IMR-90 (cell line): ENCODE measurements at places on chromosomes 5 and 9. TPM values are rescaled to one million over a fixed set of nuclear protein-coding genes. Genes with fewer than 3 reads are reported as not detected.

DNA sequence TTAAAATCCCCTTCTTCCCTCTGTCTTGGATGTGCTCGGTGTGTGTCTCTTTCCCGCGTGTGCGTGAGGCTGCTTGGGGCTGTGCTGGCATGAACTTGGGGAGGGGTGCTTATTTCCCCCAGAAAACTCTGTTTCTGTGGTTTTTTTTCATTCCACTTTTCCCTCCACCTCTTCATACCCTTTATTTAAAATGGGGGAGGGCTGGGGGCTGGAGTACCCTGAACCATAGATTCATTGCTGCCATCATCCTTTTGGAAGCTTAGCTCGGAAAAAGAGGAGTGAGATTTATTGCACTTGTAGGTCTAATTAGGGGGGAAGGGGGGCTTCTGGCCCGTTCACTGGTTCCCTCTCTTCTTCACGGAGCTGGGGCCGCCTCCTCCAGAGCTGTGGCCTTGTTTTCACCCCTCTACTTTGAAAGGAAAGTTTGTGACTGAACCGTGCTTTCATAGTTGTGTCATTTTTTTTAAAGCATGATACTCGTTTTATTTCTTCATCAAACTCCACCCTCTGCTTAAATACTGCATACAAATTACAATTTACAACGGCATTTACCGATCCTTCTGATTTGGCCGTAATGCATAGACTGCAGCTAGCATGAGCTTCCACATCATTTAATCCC is 2.9 kb downstream of the NR2F1 start:
- peak; percentile 45 for DNase-seq

DNA sequence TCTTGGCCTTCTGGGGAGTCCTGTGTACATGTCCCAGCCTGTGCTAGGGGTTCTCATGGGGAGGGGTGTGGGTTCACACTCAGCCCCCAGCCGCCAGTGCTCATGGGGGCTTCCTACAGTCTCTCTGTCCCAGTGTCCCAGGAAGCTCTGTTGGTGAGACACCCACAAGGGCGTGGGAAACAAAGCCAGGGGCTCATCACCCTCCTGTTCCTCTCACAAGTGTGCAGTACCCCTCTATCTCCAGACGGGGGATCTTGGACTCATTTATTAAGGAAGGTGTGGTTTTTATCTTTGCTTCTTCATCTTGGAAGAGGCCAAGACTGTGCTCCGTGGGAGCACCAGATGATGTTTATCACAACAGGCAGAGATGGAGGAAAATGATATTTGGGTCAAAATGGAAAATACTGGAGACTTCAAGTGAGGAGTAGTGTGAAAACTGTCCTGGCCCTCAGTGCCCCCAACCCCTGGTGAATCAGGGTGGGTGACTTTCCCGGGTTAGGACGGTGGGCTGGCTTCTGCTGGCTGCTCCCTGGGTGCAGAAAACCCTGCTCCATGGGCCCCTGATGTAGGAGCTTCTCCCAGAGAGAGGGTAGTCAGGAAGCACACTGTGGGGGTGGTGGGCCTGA is 15.2 kb downstream of the TMEM171 start:
- peak; percentile 42 for DNase-seq

DNA sequence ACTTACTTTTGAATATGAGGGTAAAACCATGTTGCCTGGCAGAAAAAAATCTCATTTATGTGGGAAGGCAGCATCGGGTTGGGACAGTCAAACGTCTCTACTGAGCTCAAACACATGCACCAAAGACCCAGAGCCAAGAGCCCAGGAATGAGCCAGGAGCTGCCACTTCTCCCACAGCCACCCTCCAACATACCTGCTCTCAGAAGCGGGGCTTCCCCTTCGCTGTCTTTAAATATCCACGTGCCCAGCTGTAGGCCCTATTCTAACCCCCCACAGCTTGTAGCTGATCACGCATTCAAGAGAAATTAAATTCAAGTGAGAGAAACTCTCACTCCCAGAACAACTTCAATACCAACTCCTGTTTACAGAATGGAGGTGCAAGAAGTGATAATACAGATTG is 42.6 kb upstream of the MAP3K1 start:
- DNase-seq = no peak

DNA sequence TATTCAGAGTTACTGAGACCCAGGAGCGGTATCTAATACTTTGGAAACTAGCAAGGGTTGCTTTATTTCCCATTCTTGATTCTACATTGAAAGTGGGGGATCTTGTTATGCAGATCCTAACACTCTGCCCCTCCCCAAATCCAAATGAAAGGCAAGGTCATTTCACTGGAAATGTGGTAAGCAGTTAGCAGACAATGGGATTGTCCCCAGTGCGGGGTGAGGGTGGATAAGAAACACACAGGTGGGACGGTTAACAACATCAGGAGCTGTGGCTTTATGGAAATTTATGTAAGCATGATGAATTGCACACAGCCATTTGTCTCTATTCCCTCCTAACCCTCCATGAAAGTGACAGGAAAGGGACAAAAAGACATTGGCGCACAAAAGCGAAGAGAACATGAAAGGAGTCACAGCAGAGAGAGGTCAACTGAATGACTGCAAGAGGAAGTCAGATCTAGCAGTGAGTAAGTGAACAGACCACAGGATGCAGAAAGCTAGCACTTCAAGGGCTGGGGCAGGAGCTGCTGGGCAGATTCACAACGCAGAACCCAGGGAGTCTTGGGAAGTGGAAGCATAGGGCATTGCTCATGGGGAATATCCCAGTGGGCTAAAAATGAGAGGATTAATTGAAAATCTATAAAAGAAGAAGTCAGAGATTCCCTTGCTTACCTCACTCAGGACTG is 184.4 kb downstream of the HSD17B3 start:
- DNase-seq = no peak

DNA sequence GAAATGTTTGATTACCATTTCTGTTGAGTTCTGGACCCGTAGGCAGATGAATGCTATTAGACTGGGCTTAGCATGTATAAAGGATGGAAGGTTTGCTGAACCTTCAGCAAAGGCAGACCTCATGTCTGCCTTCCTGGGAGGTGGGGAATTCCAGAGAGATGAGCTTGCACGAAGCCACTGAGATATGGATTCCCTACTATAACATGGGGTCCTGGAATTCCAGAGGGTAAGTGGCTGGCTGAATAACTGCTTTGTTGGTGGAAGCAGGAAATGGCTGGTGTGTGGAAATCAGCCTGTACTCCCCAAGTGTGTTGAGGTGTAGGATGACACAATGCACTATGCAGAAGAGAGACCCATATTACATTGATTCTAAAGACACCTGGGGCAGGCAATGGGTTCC is 526.4 kb downstream of the CTNND2 start:
- no peak for DNase-seq

DNA sequence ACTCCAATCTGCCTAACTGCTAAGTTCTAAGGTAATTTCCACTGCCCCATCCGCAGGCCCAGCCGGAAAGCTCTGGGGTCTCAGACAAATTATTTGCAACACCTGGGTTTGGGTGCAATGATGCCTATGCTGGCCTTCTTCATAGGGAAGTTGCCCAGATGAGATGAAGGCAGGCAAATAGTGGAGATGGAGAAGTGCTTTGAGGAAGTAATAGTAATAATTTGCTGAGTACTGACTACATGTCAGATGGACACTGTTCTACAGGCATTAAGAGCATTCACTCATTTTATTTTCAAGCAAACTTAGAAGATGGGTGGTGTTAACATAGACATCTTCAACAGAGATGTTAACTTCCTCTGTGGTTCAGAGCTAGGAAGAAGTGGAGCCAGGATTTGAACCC is 3.8 kb downstream of the PCDH12 start:
- no peak for DNase-seq

DNA sequence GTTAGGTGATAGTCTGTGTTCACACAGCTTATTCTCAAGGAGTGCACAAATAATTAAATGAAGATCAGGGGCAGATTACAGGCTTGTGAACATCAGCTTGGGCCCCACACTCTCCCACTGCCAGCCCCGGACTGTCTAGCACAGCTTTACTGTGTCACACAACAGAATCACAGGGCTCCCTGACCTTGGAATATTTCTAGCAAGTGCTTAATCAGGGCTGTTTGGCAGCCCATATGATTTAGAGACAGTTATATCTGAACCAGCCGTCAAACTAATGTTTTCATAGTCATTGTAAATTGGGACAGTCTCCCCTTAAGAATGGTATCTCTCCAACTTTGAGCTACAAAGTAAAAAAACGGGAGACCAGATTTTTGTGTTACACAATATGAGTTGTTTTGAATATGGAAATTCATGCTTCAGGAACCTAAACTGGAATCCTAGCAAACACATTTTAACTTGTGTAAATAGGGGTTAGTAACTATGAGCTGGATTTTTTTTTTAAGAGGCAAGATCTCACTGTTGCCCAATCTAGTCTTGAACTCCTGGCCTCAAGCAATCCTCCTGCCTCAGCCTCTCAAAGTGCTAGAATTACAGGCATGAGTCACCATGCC is 517.6 kb downstream of the BNC2 start:
- DNase-seq = peak; percentile 67

DNA sequence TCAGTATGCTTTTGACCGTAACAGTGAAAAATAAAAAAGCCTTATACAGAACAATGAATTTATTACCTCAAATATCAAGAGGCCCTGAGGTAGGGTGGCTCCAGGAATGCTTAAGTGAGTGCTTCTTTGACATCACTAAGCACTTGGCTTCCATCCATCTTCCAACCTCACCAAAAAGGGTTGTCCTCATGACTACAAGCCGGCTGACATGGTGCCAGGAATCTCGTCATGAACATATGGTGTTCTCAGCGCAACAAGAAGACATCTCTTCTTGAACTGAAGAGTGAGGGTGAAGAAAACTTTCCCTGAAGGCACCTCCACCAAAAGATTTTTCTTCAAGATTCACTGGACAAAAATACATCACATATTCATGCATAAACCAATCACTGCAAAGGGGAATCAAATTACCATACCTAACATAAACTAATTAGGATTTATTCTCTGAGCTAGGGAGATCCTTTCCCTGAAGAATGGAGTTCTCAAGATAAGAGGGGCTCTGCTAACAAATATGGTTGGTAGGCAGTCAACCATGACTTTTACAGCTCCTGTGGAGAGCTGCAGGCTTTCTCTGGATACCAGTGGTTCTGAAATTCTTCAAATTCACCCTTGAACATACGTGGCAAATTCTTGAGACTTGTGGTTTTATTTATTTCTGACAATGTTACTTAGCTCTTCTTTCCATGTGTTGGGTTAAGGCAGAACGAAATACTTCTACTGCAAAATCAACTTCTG is 49.5 kb downstream of the AGXT2 start:
- peak; percentile 66 for DNase-seq

GRCh38 chr5:174745590-174746103 is 21.3 kb downstream of the MSX2 start:
- no peak for DNase-seq

DNA sequence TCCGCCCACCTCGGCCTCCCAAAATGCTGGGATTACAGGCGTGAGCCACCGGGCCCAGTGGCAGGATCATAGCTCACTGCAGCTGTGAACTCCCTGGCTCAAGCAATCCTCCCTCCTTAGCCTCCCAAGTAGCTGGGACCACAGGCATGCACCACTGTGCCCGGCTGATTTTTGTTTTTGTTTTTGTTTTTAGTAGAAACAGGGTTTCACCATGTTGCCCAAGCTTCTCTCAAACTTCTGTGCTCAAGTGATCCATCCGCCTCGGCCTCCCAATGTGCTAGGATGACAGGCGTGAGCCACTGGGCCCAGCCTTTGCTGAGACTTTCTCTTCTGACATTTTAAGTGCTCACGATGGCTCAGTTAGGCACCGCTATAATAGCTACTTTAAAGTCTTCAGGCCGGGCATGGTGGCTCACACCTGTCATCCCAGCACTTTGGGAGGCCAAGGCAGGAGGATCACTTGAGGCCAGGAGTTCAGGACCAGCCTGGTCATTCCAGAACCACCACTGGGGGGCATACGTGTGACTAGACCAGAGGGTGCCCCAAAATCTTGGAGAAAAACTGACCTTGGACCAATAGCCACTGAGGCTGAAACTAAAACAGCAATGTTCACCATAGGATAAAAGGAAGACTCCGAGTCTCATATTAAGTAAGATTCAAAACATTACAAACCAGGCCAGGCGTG is 3.1 kb upstream of the ENTPD8 start:
- no peak for DNase-seq

DNA sequence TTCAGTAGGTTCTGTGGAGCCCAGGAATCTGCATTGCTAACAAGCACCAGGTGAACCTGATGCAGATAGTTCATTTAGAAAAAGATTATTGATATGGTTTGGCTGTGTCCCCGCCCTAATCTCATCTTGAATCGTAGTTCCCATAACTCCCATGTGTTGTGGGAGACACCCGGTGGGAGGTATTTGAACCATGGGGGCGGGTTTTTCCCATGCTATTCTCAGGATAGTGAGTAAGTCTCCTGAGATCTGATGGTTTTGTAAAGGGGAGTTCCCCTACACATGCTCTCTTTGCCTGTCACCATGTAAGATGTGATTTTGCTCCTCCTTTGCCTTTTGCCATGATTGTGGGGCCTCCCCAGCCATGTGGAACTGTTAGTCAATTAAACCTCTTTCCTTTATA is 212.0 kb downstream of the RAB3C start:
- DNase-seq = no peak

- DNase-seq = no peak
Measured at GRCh38 chr9:121763131-121763530, 111.7 kb downstream of the DAB2IP start.

GRCh38 chr9:115730845-115731244 is 422.7 kb upstream of the PAPPA start:
- peak; percentile 13 for DNase-seq

GRCh38 chr9:133360400-133361393 is 4.3 kb downstream of the SURF2 start:
- no peak for DNase-seq

SLC34A3 gene
- total RNA-seq = not detected in 2 replicates

TMEM171 gene
- 3.0 and 3.3 TPM in 2 replicates for total RNA-seq

AFAP1L1 gene
- 5.3 and 5.7 TPM in 2 replicates for total RNA-seq
